ENCODE measurements at places on chromosomes 7 and 10.

GRCh38 chr7:69603351-69603750, 5.1 kb downstream of the AUTS2 start:
- DNase-seq: no peak

GRCh38 chr7:29852457-29852856, 46.1 kb downstream of the WIPF3 start:
- DNase-seq: no peak

DNA sequence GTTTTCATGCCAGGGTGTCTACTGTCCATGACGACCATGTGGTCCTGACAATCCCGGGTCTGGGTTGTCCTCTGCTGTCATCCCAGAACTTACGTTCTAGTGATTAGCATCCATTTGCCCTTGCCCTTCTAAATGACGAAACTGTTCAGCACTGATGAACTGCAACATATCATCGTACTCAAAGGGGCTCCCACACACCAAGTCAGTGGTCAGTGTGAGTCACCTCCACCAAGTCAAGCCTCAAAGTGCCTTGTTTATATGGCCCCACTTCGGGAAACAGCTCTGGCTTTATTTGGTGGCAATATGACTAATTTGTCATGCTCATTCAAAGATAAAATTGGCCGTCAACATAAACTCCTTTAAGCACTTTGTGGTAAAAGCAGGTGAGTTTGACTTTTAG, 110.7 kb downstream of the FRMD4A start:
- DNase-seq: no peak

DNA sequence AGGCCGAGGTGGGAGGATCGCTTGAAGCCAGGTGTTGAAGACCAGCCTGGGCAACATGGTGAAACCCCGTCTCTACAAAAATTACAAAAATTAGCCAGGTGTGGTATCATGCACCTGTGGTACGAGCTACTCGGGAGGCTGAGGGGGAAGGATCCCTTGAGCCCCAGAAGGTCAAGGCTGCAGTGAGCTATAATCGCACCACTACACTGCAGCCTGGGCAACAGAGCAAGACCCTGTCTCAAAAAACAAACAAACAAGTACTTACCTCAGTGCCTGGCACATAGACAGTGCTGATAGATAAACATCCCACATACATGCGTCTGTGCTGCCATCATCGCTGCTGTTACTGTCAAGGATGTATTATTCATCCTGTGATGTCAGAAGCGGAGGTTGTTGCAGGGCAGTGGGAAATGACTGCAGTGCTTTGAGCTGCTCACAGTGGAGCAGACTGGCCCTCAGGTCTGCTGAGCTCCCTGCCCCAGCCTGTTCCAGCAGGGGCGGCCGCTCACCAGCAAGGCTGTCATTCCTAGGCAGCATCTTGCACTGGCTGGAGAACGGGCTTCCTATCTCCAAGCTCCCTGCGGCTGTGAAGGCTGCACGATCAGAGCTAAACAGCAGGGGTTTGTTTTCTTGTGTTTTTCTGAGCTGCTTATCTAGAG, 18.6 kb downstream of the FOXK1 start:
- no peak for DNase-seq

DNA sequence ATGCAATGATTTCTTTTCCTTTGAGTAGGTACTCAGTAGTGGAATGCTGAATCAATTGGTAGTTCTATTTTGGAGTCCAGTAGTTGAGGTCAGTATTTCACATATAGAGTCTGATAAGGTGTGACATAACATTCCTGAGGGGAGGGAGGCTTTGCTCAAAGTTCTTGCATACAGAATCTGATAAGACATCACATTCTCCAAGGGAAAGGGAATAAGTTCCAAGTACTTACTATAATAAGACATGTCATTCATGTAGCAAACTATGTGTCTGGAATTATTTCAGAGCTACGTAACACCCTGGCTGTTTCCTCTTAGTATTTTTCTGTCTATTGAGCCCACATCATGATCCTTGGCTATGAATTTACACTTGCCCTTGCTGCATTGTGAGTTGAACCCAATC, 74.3 kb upstream of the POM121L12 start:
- no peak for DNase-seq

DNA sequence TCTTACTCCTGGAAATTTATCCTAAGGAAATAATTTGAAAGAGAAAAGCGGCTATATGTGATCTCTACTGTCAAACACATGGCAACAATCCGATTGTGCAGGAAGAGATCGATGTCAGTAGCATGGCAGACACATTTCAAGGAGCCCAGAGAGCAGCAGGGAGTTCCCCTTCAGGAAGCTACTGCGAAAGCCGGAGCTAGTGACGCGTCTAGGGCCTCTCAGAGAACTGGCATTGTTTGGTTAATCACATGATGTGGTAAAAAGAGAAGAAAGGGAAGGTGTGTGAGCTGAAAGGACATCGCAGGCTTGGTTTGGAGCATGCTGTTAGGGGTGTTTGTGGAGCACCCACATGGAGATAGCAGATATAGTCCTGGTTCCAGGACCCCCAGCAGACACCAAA, 74.9 kb downstream of the BEND7 start:
- no peak for DNase-seq

DNA sequence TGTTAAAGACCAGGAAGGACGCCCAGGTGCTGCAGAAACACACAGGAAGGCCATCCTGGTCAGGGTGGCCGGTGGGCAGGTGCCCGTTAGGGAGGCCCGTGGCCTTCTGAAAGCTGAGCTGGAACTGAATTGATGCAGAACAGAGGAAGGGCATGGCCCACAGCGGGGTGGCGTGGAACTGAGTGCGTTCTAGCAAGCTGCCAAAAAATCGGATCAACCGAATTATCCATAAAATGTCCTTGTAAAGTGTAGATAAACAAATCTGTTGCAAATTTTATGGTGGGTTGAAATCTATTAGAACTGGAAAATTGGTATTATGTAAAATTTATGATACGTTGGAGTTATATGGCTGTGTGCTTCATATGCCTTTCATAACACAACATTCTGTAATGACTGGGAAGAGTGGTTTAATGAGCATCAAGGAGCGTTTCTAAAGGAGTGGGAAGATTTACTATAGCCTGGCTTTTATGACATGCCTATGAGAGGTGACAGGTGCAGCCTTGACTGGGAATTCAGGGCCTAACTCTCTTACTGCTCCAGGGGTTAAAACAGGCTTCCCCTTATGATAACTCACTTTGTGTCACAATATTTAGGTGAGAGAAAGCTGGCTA, 108.1 kb downstream of the GPR26 start:
- no peak for DNase-seq

DNA sequence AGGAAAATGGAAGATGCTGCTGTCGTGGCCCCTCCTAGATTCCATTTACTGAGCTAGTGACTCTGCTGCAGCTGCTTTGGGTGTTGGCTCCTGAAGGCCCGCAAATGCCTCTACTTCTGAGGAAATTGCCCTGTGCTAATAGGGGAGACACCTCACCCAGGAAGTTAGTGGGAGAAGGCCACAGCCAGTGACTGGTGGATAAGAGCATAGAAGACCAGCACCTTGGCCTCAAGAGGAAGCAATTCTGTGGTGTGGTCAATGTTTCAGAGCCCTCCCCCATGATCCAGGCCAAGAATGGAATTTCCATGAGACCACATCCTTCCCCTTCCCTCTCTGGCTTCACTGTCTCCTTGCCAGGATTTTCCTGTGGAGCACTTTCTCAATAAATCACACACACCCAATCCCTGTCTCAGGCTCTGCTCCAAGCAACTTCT, 25.0 kb upstream of the FZD1 start:
- no peak for DNase-seq

DNA sequence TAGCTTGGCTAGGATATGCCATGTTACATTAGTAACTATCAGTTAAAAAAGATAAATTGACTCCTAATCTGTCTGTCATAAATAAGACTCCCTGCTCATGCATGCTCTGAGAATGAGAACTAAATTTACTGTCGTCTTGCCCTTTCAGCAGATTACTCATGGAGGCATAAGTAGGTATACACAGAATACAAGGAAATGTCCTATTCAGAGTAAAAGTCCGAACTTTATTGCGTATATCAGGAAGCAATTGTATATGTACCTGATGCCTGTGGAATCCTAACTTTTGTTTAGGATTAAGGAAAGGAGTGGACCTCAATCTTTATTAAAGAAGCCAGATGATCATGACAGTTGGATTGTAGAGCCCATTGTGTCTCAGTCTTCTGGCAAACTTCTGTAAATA, 118.6 kb downstream of the THSD7A start:
- no peak for DNase-seq

- DNase-seq: no peak
Observed at GRCh38 chr10:12728494-12728893, 273.0 kb downstream of the CCDC3 start.

- DNase-seq: no peak
Observed at GRCh38 chr7:91201442-91202113, 62.7 kb upstream of the FZD1 start.

- DNase-seq: no peak
Observed at GRCh38 chr7:38368191-38368605, 94.8 kb upstream of the TARP start.

DNA sequence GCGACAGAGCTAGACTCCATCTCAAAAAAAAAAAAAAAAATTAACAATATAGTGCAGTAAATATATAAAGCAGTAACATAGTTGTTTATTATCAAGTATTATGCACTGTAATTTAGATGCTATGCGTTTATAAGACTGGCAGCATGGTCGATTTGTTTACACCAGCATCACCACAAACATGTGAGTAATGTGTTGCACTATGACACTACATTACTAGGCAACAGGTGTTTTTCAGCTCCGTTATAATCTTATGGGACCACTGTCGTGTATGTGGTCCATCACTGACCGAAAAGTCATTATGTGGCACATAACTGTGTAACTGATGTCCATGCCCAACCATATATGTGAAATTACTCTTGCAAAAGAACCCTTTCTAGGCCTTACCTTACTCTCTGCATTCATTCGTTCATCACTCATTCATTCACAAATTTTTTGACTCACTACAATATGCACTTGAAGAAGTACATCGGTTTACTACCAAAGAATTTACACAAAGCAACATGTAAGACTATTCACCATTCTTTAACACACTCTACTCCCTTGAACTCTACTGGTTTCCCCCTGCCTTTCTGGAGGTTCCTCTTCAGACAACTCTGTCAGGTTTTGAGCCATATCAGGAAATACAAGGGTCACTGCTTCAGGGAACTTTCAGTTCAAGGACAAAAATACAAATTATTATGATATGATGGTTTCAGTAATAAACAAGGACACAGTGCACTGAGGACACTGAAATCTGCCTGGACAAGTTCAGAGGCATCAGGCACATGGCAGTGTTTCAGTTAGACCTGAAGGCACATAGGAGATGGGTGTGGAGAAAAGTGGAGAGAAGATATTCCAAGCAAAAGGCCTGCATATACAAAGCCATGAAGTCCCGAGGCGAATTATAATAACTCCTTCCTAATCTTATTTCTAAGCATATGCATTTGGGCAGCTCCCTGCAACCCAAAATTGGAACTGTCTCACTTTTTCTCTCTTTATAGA, 17.4 kb downstream of the ITGB1 start:
- DNase-seq: no peak

DNA sequence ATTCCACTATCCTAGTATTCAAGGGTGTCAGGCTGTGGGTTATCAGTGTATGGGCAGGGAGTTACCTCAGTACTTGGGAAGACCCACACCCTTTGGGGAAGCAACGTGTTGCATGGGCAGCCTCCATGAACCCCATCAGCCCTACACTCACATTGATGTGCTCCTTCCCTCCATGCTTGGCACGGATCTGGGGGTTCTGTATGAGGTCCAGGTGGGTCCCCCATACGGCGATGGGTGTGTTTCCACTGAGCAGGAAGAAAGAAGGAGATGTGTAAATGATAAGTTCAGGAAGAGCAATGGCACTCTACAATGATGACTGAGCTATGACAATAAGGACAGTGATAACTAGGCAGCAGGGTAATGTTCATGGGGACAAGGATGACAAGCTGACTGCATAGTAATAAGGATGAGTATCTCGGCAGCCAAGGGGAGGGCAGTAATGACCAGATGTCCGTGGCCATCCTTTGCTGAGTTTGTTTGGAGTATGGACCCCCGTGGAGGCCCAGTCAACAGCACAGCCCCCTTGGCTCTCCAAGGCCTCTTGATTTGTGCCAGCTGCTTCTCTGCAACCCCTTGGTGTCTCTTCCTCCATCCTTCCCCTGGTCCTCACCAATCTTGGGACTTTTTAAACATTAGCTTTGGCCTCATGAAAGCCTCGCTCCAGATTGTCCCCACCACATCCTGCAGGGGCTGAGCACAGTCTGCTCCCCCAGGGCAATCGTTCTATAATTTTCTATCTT, 394.2 kb downstream of the PLXNA4 start:
- no peak for DNase-seq

DNA sequence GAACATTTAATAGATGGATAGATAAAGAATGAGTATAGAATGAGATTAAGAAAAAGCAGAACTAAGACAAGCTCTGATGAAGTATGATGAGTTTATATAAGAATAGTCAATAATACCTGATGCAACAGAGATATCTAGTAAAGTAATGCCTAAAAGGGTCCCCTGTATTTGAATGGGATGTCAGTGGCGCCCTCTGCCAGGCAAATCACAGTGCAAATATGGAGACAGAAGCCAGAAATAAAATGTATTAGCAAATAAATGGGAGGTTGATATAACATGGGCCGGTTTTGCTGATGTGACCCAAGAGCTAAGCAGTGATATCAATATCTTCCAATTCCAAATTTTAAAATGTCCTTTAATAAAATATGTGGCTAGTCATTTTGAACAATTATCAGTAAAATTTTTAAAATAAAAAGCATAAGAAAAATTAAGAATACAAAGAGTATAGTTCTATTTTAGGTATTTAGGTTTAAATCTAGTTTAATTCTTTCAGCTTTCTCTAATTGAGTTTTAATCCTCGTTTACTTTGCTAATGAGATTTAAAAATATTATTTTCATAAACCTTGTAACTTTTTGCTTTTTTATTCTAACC, 62.6 kb downstream of the ADK start:
- DNase-seq: no peak

- no peak for DNase-seq
Observed at GRCh38 chr7:101993311-101993710, 175.9 kb downstream of the CUX1 start.

DNA sequence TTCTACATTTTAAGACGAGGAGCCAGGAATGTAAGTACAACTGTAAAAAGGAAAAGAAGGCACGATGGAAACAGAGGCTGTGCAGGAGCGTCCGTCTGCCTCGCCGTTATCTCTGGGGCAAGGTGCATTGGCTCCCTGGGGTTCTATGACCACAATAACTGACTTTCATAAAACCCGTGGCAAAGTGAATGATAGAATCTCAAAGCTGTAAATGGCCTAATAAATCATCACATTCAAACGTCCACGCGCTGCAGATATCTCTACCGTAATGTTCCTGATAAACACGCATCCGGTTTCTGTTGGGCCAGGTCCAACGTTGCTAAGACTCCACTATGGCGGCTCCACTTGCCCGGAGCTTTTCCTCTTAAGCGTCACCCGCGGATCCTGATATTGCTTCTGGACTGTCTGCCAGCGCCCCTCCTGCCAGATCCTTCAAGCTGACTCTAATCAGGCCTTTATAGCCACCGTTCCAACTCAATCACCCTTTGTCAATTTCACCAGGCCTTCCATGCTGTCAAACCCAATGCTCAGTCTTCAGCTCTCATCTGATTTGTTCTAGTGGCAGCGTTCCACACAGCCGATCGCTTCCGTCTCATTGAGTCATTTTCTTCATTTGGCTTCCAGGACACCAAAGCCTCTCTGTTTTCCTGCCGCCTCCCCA, 265.6 kb upstream of the FOXK1 start:
- DNase-seq: no peak

All from GM04504 (cell line).